ENCODE measurements at places on chromosomes 5 and 9.
A peak's percentile ranks its signal among the peaks of the same experiment; 100 is the strongest.

GRCh38 chr9:19527663-19528062 lies 118.9 kb downstream of the ACER2 start:
- DNase-seq = no peak

DNA sequence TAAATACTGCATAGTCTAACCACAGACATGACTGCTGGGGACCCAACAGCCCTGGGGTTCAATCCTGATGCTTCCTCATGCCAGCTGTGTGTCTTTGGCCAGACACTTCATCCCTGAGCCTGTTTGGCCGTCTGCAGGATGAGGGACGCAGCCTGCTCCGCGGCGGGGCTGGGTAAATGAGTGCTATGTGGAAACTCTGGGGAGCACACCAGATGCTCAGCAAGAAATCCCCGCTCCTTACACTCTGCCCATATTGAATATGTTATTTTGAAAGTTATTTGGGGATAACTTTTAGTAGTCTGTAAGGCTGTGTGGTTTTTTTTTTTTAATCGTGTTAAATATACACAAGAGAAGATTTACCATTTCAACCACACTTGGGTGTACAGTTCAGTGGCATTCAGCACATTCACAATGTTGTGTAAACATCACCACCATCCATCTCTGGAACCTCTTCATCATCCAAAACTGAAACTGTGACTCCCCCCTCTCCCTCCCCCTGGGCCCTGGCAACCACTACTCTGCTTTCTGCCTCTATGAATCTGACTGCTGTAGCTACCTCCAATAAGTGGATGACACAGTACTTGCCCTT lies 42.7 kb downstream of the SH3PXD2B start:
- DNase-seq = peak; percentile 48

DNA sequence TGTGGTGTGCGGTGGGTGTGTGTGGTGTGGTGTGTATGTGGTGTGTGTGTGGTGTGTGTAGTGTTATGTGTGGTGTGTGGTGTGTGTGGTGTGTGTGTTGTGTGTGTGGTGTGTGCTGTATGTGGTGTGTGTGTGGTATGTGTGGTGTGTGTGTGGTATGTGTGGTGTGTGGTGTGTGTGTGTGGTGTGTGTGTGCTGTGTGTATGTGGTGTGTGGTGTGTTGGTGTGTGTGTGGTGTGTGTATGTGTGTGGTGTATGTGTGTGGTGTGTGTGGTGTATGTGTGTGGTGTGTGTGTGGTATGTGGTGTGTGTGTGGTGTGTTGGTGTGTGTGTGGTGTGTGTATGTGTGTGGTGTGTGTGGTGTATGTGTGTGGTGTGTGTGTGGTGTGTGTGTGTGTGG lies 144.3 kb downstream of the HSD17B3 start:
- DNase-seq = no peak

DNA sequence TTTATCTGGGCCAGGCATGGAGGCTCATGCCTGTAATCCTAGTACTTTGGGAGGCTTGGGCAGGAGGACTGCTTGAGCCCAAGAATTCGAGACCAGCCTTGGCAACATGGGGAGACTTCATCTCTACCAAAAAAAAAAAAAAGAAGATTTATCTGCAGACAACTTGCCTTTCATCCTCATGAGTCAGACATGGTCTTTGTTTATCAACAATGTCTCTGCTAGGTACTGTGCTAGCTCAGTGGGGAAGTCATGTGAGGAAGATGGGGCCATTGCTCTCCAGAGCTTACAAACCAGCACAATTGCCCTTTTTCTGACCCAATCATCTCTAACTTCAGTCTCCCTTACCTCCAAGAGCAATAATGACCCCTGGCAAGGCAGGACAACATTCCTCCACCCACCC lies 1.6 kb downstream of the URM1 start:
- DNase-seq = peak; percentile 68

GRCh38 chr9:110807956-110808598 lies 139.5 kb downstream of the MUSK start:
- DNase-seq = peak; percentile 42

GRCh38 chr5:29697785-29698414 lies 1495.6 kb upstream of the CDH6 start:
- no peak for DNase-seq

- DNase-seq = no peak
Measured at GRCh38 chr5:116504593-116505166, 69.9 kb downstream of the SEMA6A start.

- DNase-seq = peak; percentile 66
Measured at GRCh38 chr5:94849821-94850736, 231.6 kb downstream of the SLF1 start.

Data from IMR-90 (cell line).